ENCODE measurements at places on chromosomes 2 and 18.

GRCh38 chr2:118842661-118843482 is 4.6 kb downstream of the EN1 start:
- DNase-seq: no peak

- DNase-seq: no peak
Measured at GRCh38 chr2:51997571-51997970, 965.6 kb upstream of the NRXN1 start.

GRCh38 chr18:9547782-9548181 is 66.6 kb downstream of the PPP4R1 start:
- DNase-seq: no peak

DNA sequence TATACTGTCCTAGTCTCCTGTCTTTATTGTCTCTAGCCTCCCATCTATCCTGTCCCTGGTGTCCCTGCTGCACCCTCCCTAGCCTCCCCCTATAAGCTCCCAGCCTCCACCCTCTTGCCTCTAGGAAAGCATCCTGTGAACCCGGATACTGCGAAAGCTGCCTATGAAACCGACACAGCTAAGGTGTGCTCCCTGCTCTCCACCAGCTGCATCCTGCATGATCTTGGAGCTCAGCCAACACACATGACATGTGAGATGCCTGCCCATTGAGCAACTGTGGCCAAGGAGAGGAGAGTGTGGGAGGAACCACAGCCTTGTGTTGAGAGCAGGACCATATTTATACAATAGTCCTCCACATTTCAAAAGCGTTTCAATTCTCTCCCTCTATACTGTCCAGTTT is 187.1 kb downstream of the ZBTB7C start:
- no peak for DNase-seq

Measured in midbrain (tissue), 1 donor.